Thoracic aorta (tissue), 2 donors: ENCODE measurements at places on chromosomes 3 and 15. TPM values are rescaled to one million over a fixed set of nuclear protein-coding genes. Genes with fewer than 3 reads are reported as not detected.
A peak's percentile ranks its signal among the peaks of the same experiment; 100 is the strongest.

GRCh38 chr3:52324676-52325075 is 8.6 kb downstream of the DNAH1 start:
- no peaks in the 10 kb centered on the region for H3K4me1 ChIP-seq
- no peaks in the 10 kb centered on the region for H3K36me3 ChIP-seq
- no peaks in the 10 kb centered on the region for H3K27me3 ChIP-seq
- DNase-seq = no peak
- H3K4me3 ChIP-seq = no peak overlapping the region

GRCh38 chr3:72663429-72663828 is 184.8 kb downstream of the SHQ1 start:
- no peak overlapping the region for H3K4me3 ChIP-seq
- H3K27me3 ChIP-seq = no peaks in the 10 kb centered on the region
- no peaks in the 10 kb centered on the region for H3K36me3 ChIP-seq
- H3K27ac ChIP-seq = no peak overlapping the region
- no peak for DNase-seq

ZBED2 gene
- total RNA-seq = not detected

NLGN1 gene
- total RNA-seq = 18.3 TPM

DNA sequence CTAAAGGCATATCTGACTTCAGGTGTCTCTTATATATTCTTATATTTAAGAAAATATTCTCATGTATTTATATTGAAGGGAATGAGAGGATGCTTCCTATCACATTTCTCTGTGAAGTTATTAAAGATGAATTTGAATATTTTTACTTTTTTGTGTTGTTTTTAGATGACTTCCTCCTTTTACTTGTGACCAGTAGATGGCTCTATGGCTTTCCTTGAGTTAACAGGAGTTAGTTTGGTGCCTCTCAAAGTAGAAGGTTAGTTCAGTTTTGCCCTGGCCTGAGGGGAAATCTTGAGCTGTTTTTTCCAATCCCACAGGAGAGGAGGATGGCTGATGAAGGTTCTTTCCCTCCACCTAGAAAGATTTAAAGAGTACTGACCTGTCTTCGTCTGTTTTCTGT is 80.7 kb downstream of the SQOR start:
- H3K27ac ChIP-seq = no peak overlapping the region
- H3K4me1 ChIP-seq = no peaks in the 10 kb centered on the region
- no peak overlapping the region for H3K4me3 ChIP-seq
- H3K36me3 ChIP-seq = no peaks in the 10 kb centered on the region

DNA sequence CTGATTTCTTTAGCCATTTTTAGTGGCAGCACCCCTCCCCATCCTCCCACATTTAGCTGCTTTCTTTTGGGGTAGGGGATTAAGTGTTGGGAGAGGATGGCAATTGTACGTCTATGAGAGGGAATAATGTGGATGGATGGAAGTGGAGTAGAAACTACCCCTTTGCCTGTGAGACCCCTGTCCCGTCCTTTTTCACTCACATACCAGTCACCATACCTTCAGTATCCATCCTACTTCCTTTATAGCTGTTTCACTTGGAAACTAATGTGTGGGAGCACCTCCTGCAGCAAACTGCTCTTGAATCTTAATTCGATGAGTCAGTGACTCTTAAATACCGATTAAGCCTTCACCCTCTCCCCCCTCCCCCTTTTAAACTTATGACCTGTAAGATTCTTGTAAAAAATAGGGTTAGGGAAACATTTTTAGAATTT is 730 bp downstream of the SPRED1 start:
- peak overlapping the region; percentile 99 for H3K27ac ChIP-seq
- DNase-seq = no peak
